CD4-positive, alpha-beta T cell treated with Interleukin-17A for 4 hours (primary cell): ENCODE measurements at places on chromosomes 1 and 21.

- no peak for DNase-seq
These were observed 9.9 kb upstream of the DCAF6 start for GRCh38 chr1:167926486-167926997.

GRCh38 chr1:92484472-92485380 lies 2.0 kb downstream of the GFI1 start:
- DNase-seq = peak; percentile 77

- DNase-seq = no peak
These were observed 537.2 kb upstream of the TMPRSS15 start for GRCh38 chr21:18940791-18941190.

DNA sequence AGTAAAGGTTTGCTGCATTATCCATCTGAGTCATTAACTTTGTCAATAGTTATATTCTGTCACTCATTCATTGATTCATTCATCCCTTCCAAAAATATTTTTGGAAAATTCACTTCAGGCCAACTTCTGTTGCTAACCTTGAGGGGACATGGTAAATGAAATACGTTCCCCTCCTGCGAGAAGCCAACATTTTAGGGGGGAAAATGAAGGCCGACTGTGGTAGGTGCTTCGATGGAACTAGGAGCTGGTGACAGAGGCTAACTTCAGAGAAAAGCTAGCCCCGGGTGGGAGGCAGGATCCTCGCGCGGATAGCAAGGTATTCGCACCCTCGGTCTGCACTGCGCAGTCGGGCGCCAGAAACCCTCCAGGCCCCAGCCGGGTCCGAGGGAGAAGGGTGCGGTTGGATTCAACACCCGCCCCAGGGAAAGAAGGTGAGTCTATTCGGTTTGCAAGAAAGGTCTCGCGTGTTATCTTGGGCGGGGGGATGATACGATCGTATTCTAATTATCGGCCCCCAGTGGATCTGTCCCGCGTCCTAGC lies 646 bp upstream of the RRP15 start:
- DNase-seq = no peak

- no peak for DNase-seq
These were observed 21.7 kb upstream of the CTSK start for GRCh38 chr1:150829751-150830150.

- DNase-seq = no peak
These were observed 123.9 kb downstream of the PRDM2 start for GRCh38 chr1:13823936-13824335.

DNA sequence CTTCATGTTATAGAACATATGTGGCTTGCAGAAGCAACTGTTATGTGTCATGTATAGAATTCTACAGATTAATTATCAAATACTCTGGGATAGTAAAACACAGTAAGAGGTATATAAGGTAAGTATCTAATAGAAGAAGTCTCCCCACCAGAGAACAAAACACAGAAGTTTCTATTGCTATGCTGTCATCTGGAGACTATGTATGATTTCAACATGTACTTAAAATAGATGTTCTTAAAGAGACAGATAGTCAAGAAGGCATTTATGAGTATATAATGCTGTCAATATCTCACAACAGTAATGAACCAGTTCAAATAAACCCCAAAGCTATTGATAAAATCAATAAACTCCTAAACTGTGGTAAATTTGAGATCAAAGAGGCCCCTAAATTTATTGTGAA lies 8.1 kb upstream of the ADCY10 start:
- no peak for DNase-seq

DNA sequence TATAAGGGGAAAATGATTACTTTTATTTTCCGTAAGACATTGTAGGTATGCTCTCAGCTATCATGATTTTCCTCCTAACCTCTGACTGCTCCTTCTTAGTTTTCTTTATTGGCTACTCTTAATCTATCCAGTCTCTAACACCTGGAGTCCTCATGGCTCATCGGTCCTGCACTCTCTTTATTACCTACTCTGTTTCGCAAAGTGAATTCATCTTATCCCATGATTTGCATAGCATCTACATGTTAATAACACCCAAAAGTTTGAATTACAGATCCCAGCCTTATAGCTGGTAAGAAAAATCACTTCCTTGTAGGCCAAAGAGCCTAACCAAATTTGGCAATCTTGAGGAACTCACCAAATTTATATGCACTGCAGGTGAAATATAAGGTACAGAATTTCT lies 136.3 kb downstream of the CDC42BPA start:
- no peak for DNase-seq

- peak; percentile 59 for DNase-seq
These were observed 20.6 kb upstream of the RCAN3 start for GRCh38 chr1:24481843-24482610.

- no peak for DNase-seq
These were observed 1287.3 kb upstream of the ADGRL4 start for GRCh38 chr1:80293818-80294217.

DNA sequence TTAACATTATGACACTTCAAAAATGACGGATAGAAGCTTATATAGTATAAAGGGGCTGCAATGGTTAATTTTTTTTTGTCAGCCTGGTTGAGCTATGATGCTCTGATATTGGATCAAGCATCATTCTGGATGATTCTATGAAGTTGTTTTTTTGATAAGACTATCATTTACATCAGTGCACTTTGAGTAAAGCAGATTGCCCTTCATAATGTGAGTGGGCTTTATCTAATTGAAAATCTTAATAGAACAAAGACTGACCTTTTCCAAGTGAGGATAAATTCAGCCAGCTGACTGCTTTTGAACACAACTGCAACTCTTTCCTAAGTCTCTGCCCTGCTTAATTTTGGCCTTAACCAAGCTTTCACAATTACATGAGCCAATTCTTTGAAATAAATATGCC lies 1476.2 kb downstream of the NCAM2 start:
- DNase-seq = no peak

- DNase-seq = no peak
These were observed 9.1 kb downstream of the YBEY start for GRCh38 chr21:46295177-46295770.

DNA sequence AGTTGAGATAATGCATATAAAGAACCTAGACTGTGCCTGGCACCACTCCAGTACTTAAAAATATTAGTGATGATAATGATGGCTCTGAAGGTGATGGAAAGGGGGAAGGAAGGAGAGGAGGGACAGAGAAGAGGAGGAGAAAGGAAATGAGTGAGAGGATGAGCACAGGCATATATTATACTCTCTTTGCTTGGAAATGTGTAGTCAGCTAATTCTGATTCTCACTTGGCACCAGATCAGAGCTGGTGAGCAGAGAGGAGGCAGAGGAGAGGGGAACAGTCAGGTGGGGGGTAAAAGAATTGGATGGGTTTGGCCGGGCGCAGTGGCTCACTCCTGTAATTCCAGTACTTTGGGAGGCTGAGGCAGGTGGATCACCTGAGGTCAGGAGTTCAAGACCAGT lies 24.3 kb upstream of the MYOC start:
- DNase-seq = no peak

DNA sequence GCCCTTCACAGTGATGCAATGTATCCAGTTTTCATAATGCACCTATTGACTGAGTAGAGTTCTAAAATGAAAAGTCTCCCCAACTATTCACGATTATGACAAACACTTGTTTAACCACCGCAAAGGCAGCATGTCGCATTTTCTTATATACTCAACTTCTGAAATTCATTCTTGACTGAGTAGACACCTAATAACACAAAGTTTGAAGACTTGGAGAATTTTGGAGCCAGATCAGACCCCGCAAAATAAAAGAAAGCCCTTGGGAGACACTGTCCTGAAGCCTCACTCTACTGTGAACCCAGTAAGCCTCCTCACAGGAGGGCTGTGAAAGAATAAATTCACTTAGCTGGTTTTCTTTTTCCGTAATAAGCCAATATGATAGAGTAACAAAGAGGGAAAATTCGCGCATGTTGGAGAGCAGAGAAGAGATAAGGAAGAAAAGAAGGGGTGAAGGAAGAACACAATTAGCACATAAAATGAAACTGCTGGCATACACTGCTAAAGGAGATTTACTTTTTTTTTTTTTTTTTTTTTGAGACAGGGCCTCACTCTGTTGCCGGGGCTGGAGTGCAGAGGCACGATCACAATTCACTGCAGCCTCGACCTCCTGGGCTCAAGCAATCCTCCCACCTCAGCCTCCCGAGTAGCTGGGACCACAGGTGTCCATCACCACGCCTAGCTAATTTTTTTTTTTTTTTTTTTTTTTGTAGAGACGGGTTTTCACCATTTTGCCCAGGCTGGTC lies 492 bp upstream of the COLGALT2 start:
- no peak for DNase-seq

DNA sequence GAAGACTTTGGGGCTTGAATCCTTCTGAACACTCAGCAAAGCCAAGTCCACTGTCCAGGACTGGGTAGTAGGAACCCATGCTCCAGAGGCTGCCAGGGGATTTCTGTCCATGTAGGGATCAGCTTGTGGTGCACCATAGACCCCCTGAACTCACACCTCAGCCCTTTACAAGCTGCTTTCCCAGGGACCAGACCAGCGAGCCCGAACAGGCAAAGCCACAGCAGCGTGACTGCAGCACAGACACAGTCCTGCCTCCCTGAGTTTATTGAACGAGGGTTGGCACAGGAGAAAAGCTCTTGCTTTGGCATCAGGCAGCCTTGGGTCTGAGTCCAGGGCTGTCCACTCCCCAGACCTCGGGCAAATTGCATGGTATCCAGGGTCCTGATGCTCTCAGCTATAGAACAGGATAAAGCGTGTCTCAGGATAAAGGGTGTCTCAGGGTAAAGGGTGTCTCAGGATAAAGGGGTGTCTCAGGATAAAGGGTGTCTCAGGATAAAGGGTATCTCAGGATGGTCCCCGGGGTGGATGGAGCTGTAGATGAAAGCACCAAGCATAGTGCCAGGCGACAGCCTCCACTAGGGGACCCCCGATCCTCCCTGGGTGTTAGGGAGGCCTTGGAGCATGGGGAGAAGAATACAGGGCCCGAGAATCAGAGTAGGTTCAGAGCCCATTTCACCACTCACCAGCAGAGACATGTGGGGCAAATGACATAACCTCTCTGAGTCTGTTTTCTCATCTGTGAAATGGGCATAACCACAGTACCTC lies 648.8 kb downstream of the NPHP4 start:
- no peak for DNase-seq

GRCh38 chr1:247411621-247412327 lies 4.2 kb upstream of the NLRP3 start:
- DNase-seq = no peak

- DNase-seq = no peak
These were observed 21.7 kb upstream of the SHCBP1L start for GRCh38 chr1:182974506-182975191.

GRCh38 chr1:57353654-57354053 lies 70.2 kb downstream of the DAB1 start:
- no peak for DNase-seq

DNA sequence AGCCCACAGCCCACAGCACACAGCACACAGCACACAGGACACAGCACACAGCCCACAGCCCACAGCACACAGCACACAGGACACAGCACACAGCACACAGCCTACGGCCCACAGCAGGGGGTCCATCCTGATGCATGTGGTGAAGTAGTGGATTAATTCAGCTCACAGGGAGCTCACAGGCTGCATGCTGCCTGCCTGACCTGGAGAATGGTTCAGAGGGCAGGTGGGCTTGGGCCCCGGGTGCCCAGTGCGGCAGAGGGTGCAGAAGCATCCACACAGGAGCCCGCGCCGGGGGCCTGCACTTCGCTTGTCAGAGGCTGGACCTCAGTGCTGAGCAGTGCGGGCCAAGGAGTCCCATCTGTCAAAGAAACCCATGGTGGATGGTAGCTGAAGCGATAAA lies 21.1 kb upstream of the AJAP1 start:
- no peak for DNase-seq

DNA sequence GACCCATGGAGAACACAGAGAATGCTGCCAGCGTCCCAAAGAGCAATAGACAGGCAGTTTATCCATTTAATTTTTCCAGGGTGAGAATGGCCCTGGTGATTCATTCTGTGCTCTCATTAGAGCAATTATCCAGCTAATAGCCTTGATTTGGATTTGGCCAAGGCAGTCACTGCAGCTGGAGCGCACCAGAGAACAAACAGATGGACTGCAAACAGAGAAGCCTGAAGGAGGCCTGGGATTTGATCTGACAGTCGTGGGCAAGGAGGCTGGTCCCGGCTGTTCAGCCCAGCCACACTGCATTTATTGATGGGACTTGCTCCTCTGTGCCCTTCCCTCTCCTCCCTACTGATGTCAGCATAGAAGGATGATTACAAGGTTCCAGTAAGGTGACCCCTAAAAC lies 353.9 kb upstream of the C1orf174 start:
- DNase-seq = no peak

DNA sequence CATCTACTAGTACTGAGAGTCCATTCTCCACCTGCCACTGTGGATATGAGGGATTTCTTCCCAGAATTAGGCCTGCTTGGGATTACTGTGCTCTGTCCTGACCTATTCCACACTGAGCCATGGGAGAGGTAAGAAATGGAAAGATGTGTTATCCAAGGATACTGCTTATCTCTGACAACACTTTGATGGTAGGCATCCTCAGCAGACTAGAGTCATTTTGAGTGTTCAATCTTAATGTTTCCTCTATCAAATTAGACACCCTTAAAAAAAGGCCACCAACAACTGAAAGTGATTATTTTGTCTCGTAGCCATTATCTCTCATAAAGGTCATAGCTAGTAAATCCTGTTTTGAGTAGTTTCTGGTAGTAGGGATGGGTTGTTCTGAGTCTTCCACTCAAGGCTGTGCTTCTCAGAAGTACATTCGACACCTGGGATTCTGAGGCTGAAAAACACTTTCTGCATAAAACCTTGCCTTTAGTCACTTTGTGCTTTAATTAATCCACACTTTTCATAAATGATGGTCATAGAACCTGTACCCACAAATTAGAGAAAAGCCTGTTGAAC lies 8.8 kb downstream of the ATPAF1 start:
- no peak for DNase-seq

GRCh38 chr1:174660476-174660875 lies 212.7 kb downstream of the GPR52 start:
- no peak for DNase-seq

DNA sequence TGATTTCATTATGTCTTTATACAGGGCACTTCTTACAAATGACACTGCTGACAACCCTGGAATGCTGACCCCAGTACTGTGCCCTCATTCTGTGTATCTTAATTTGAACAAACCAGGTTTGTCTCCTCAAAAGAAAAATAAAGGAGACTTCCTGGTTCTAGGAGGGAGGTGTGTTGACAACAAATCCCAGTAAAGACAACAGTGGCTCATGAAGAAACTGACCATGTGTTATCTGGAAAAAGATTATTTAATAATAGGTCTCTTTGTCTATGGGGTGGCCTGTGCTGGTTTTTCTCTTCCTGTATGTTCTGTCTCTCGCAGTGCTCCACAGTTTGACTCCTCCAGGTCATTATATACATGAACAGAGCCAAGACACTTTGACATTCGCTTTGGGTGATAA lies 454.6 kb downstream of the LMO4 start:
- no peak for DNase-seq

- DNase-seq = no peak
These were observed 26.5 kb upstream of the ATP2B4 start for GRCh38 chr1:203599875-203600781.

GRCh38 chr1:69914976-69915765 lies 290.2 kb downstream of the LRRC40 start:
- DNase-seq = no peak
